ENCODE measurements at places on chromosomes 6 and 20.

GRCh38 chr6:72825315-72825911, 203.5 kb downstream of the KCNQ5 start:
- no peak for DNase-seq

DNA sequence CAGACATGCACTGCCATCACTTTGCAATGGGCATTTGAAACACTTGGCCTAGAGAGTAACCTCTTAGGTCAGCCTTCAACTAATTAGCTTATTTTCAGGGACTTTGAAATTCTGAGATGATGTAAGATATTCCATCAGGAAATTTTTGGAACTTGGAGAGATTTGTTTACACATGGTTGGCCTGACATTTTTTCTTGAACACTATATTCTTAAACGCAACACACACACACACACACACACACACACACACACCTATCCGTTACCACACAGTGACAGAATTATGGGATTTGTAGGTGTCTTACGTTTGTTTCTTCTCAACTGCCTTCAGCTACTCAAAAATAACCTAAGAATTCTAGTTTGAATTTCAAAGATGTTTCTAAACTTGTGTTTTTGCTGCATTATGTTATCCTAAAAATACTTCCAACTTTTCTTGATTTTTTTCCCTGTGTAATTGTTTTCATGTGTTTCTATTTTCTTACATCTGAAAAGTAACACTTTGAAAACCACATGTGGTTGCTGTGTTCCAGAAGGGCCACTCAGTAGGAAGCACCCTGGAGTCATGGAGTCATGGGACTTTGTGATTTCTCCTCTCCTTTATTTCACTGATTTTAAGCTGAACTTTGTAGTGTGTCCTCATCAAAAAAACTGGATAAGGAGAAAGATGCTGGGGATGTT, 31.9 kb downstream of the MARCKS start:
- DNase-seq = no peak

GRCh38 chr6:144334150-144334708, 49.1 kb downstream of the UTRN start:
- DNase-seq = peak; percentile 61

- no peak for DNase-seq
These were observed 113.8 kb upstream of the AFDN start for GRCh38 chr6:167712731-167713475.

- no peak for DNase-seq
These were observed 214.4 kb upstream of the PRND start for GRCh38 chr20:4507288-4507719.

GRCh38 chr6:16277101-16277981, 39.0 kb downstream of the GMPR start:
- DNase-seq = peak; percentile 13

DNA sequence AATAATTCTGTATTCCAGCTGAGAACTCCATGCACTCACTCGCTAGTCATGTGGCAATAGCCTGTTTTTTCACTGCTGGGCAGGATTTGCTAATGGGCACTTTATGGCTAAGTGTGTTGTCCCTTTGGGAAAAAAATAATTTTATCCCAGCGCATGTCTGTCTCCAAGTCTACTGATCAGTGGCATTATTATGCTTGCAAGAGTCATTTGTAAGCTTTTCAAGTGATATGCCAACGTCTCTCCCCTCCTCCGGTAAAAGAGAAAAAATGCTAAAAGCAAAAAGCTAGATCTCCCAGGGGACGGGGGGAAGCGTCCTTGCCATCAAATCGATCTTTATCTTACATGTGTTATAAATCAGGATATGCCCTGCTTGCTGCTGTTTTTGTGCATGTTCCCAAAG, 407.7 kb downstream of the CDH26 start:
- DNase-seq = no peak

DNA sequence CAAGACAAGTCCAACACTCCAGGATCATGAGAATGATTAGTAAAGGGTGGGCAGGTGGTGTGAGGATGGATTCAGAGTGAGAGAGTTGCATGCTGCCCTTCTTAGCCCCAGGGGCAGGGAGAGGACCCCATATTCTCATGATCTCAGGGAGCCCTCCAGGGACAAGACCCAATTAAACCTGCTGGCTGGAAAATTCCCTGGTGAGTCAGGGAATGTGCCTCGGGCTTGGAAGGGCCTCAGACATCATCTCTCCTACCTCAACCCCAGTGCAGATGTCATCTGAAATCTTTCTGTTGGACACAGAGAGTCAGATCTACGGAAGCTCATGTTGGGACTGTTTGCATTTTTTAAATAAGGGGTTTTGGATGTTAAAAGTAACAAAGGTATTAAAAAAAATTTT, 9.2 kb upstream of the SIRPD start:
- no peak for DNase-seq

DNA sequence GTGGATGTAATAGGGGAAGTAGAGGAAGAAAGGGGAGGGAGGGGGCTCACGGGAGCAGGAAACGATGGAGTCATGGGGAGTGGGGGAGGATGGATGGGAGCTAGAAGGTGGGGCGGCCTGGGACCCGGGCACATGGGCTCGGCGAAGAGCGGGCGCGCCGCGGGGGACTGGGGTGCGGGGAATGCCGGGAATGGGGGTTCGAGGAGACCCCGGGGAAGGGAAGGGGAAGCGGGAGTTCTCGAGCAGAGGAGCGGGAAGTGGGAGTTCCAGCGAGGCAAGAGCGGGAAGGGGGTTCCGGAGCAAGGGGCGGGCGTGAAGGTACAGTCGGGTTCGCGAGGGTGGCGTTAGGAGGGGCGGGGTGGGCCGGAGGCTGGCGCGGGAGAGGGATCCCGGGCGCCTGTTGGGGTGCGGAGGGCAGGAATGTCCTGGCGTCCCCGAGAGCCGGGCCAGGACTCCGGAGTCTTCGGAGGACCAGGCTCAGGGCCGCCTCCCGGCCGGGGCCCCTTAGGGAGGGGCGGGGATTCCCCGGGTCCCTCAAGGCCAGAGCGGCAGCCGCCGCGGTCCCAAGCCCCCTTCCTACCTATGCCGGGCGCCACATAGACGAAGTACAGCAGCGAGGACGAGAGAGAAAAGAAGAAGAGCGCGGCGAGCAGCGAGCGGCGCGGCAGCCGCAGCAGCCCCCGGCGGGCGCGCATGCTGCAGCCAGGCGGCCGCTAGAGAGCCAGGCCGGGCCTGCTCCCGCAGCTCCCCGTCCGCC, 504 bp downstream of the B4GALT5 start:
- peak; percentile 43 for DNase-seq

DNA sequence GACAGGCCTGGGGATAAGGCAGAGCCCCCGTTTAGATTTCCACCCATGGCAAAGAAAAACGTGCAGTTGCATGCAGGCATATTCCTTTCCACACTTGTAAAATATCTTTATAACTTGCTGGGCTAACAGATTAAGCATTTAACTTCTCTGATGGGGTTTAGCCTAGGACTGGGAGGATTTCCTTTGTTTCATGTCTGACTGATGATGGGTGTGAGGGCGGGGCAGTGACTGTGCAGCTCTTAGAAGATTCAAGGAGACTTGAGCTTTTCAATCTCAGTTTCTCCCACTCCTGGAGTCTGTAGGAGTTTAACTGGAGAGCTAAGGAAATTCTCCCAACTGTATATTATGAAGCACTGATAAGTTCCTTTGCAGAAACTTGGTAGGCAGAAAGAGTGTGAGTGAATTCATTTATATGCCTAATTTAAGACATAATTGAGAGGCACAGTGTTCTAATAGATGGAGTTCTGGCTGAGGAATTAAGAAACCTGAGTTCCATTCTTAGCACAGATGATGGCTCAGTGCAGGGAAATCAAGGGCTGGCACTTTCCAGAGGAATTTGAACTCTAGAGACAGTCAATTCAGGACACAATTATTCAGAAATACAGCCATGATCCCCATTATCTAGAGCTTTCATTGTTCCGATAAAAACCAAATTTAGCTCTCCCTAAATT, 214.6 kb upstream of the CNR1 start:
- no peak for DNase-seq

- no peak for DNase-seq
These were observed 85.0 kb upstream of the KCNK16 start for GRCh38 chr6:39407446-39407993.

- no peak for DNase-seq
These were observed 10.6 kb upstream of the TGM3 start for GRCh38 chr20:2285193-2285592.

- peak; percentile 47 for DNase-seq
These were observed 142.6 kb downstream of the ARHGAP18 start for GRCh38 chr6:129567374-129567773.

DNA sequence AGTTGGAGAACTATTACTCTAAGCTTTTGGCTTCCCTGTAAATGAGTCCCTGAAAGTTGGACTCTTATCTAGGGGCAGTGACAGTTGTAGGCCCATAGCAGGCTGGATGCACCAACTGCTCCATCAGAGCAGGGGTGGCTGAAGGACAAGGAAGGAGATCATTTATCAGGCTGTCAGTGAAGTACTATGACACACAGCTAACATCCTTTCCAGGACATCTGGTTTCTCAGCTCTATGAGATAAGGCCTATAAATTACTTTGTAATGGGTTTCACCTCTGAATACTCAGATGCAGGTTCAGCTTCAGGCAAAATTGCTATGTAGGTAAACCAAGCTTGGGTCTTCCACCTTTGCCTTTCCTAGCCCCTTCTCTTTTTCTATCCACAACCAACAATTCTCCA, 468.5 kb downstream of the KIF16B start:
- no peak for DNase-seq

Measured in stimulated activated CD4-positive, alpha-beta T cell treated with anti-CD3 and anti-CD28 coated beads, Interleukin-2, amount 100 ng/mL, for 24 hours (primary cell).